Hypothalamus (tissue), 51 donors: ENCODE measurements at places on chromosomes 5 and 9.

GRCh38 chr5:84673785-84674184 lies 289.1 kb upstream of the EDIL3 start:
- DNase-seq = no peak

DNA sequence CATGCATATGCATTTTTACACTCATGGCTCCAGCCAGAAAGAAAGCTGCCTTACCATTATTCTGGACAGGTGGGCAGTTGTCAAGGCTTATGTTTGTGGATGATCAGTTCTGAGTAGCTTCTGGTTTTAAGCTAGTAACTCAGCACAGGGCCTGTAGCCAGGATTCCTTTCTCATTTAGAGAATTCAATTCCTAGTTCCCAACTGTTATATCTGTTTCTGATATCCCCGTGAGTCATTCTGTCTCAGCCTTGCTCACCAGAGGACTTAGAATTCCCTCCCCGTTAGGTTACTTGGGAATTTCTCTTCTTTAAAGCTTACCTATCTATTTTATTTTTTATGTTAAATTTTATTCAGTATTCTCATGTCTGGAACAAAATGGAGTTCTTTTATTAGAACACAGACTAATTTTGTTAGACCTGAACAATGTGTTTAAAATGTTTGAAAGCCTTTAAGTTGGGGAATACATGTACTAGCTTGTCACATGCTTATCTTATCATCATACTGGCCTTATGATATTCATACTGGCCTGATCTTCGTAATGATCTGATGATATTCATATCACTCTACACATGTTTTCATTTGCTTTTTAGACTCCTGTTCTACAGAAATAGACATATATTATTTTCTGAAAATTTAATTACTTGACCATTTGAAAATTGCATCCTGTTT lies 47.1 kb downstream of the CAST start:
- DNase-seq = no peak

- DNase-seq = no peak
These were observed 852.7 kb upstream of the DMAC1 start for GRCh38 chr9:8652255-8652654.

DNA sequence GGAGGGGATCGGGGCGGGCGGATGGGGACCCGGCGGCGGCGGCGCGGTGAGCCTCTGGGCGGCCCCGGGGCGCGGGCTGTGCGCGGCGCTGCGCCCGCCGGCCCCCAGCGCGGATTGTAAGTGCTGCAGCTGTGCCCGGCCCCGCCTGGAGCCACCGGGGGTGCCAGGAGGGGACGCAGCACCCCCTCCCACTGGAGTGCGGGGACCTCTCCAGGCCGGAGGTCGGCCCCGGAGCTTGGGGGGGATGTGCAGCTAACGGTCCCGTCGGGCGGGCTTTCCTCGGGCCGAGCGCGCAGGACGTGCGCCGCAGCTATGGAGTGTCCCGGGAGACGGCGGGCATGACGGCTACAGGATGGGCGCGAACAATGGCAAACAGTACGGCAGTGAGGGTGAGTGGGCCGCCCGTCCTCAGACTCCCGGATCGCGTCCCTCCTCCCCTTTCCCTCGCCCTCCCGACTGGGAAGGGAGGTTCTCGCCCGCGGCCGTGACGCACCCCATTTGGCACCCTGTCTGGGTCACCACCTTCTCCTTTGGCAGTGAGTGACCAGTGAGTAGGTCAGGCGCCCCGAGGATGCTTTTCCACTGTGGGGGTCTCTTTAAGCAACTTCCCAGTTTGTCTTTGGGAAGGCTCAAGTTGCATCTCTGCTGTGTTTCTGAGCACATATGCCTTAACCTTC lies 483 bp downstream of the FBXL7 start:
- peak; percentile 60 for DNase-seq

- no peak for DNase-seq
These were observed 382.6 kb downstream of the ADGRV1 start for GRCh38 chr5:90941002-90941720.

DNA sequence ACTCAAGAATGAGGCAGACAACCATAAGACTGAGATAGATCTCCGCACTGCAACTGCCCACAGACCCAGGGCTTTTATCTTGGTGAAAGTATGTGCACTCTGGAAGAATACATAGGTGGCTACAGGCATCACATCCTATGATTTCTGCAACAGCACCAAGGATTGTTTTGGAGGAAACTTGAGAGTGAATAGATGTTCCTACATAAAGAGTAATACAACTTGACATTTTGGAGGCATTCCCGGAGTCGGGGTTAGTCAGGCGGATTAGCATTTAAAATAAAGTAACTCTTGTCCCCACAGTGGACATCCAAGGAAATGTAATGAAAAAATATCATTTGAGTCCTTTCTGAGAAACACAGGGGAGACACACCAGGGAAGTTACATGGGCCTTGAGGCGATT lies 26.7 kb downstream of the TMEM174 start:
- no peak for DNase-seq

DNA sequence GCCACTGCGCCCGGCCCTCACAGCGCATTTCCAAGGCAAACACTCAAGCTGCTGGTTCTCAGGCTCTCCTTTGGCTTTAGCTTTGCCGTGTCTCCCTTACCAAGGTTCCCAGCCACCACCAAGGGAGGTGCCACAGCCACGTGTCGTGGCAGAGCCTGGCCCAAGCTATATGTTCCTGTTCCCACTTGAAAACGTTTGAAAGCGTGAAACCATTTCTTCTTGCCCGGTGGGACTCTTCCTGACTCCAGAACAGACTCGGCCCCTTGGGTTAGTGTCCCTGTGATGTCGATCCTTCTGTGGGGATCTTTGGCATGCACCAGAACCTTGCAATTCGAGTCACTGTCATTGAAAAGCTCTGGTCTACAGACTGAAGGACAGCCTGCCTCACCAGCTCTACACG lies 147.9 kb downstream of the HSD17B3 start:
- no peak for DNase-seq

DNA sequence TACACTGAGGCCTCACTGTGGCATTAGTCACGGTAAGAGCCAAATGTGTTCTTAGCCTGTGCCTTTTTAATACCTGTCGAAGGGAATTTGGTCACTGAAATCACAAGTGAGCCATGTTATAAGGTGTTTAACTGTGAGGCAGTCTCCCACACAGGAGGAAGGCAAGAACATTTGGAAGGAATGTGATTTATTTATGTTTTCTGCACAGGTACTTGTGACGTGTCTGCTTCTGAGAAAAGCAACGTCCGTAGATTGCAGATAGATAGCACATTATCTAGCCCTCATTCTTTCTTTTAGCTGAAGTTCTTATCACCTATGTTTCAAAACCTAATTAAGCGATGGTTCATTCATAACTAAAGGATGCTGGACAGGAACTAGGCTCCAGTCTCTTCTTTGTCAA lies 19.0 kb upstream of the SMARCA2 start:
- DNase-seq = no peak

GRCh38 chr9:7523426-7524043 lies 276.0 kb downstream of the DMAC1 start:
- DNase-seq = no peak

DNA sequence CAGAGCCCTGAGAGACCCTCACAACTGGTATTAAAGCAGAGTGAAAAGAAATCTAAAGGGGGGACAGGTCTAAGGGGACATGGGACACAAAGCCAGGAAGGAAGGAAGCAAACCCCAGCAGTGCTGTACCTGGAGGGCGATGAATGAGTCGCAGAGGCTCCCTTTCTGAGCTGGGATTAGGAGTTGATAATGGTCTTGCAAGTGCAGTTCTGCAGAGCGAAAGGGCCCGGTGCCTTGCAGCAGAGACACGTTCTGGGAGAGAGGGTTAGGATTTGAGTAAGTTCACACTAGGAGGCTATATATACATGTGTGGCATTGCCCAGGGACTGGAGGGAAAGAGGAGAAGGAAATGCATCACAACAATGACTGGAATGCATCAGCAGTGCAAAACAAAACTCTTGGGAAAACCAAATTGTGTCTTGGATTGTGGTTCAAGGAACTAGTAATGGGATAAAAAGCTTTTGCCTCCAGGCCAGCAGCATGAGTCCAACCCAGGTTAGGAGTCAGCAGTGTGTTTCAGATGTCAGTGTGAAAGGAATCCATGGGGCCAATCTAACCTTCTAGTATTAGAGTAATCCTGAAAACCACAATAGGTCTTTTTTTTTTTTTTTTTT lies 38.8 kb upstream of the LIFR start:
- no peak for DNase-seq

- DNase-seq = no peak
These were observed 24.6 kb downstream of the RFK start for GRCh38 chr9:76369583-76369982.

- DNase-seq = no peak
These were observed 21.3 kb downstream of the URM1 start for GRCh38 chr9:128392302-128393144.

GRCh38 chr5:53464722-53465121 lies 15.7 kb upstream of the FST start:
- DNase-seq = no peak

DNA sequence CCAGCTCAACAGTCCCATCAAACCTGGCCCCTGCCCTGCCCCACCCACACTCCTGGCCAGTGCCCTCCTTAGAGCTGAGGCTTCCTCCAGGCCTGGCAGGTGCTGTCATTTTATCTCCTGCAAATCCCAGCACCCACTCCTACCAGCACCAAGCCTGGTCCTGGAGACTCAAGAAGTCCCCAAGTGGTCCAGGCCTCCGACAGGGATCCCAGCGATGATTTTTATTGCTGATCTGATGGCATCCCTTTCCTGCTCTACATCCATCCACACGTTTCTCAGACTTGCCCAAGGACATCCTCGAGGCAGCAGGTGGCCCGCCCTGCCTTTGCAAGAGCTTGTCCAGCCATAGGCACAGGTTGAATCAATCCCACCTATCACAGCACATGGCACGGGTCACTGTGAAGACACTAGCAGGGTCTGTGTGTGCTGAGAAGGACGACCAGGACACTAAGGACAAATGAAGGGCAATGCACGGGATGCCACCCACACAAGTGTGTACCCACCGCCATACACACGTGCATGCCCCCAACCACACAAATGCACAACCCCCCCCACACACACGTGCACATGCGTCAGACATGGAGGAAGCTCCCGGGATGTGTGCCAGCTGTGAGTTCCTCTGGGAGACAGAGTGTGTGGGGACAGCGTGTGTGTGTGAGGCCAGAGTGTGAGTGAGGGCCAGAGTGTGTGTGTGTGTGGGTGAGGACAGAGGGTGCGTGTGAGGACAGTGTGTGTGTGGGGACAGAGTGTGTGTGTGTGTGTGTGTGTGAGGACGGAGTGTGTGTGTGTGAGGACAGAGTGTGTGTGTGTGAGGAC lies 62.4 kb upstream of the UBAC1 start:
- no peak for DNase-seq

GRCh38 chr9:76297721-76298239 lies 96.4 kb downstream of the RFK start:
- DNase-seq = no peak

DNA sequence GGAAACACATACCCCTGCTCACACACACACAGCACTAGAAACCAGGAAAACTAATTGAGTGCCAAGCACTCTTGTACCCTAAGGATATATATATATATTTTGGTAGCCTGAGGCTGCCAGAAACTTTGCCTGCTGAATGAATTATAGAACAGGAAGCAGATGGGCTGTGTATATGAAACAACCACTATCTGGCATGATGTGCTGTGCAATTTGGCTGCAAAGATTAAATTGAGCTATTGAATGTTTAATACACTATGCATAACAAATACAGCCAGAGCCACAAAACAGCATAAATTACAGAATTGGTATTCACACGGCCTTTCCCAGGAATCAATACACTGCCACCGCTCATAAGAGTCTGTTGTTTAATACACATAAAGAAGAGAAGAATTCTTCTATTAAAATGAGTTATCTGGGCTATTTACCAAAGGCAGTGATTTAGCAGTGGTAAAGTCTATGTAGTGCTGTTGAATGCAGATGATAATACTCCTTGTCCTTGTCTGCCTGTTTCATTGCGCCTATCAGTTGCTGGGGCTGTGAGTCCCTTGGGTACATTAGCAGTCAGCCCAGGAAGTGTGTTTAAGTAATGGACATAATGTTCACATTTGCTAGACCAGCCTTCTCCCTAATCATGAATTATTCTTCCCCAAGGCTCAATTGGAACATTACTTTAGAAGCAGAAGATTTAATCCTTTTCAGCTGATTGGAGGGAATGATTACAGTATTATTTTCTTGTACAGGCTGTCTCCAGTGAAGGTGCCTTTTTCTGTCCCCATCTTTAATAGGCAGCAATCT lies 294.3 kb downstream of the TLE1 start:
- DNase-seq = no peak

DNA sequence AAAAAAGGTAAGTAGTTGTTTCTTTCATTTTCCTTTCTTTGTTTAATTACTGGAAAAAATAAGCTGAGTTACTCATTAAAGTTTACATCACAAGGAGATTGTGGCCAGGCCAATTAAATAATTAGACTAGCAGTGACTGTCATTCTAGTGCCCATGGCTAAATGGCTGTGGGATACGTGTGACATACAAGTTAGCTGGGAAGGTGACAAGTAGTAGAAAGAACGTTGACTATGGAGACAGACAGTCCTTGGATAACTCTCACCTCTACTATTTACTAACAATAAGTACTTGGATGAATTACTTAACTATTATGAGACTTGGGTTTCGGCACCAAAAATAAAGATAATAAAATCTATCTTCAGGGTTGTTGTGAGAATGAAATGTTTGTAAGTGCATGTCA lies 7.0 kb upstream of the LOX start:
- no peak for DNase-seq

- no peak for DNase-seq
These were observed 18.0 kb downstream of the FAM174A start for GRCh38 chr5:100553209-100553608.

DNA sequence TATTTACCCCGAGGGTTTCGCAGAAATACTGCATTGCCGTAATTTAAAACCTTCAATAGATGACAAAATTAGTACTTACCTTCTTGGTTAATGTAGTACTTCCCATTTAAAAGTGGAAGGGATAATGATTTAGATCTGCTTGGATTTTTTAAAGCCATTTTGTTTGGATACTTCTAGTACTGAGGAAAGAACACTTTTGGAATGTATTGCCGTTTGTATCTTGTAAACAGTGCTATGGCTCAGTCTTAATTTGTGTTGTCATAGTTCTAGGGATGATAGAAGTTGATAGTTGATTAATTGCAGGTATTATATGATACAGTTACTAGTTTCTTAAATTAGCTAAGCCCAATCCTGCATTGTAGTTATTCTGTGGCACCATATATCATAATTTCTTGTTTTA lies 33.1 kb downstream of the TNPO1 start:
- no peak for DNase-seq
